ENCODE measurements at places on chromosomes 11 and 22.

DNA sequence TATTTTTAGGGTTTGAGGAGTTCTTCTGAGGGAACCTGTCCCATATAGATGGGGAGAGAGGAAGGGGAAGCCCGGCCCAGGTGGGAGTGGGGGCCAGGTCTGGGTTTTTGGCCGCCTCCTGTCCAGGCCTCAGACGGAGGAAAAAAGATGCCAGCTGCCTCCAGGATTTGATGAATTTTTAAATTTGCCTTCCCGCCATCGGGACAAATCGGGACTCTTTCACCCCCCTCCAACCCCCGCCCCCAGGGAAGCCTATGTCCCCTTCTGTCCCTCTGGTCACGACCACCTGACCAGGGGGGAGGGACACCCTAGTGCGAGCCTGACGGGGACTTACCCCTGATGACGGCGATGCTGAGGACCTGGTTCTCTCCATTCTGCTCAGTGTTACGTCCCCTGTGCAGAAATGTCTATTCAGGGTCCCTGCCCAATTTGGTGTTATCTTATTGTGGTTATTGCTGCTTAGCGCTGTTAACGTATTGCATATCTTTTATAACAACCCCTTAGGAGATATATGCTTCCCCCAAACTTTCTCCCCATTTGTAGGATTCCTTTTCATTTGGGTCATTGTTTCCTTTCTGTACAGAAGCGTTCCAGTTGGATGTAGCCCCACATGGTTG lies 115.9 kb upstream of the GRK3 start:
- peak; percentile 32 for DNase-seq

- DNase-seq: no peak
Measured at GRCh38 chr11:35814081-35814695, 129.7 kb upstream of the LDLRAD3 start.

DNA sequence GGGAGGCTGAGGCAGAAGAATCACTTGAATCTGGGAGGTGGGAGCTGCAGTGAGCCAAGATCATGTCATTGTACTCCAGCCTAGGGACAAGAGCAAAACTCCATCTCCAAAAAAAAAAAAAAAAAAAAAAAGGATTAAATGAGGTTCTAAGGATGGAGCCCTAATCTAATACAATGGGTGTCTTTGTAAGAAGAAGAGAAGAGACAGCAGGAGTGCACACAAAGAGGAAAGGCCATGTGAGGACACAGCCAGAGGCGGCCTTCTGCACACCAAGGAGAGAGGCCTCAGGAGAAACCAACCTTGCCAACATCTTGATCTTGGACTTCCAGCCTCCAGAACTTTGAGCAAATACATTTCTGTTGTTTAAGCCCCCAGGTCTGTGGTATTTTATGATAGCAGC lies 66.6 kb upstream of the CECR2 start:
- DNase-seq: no peak

DNA sequence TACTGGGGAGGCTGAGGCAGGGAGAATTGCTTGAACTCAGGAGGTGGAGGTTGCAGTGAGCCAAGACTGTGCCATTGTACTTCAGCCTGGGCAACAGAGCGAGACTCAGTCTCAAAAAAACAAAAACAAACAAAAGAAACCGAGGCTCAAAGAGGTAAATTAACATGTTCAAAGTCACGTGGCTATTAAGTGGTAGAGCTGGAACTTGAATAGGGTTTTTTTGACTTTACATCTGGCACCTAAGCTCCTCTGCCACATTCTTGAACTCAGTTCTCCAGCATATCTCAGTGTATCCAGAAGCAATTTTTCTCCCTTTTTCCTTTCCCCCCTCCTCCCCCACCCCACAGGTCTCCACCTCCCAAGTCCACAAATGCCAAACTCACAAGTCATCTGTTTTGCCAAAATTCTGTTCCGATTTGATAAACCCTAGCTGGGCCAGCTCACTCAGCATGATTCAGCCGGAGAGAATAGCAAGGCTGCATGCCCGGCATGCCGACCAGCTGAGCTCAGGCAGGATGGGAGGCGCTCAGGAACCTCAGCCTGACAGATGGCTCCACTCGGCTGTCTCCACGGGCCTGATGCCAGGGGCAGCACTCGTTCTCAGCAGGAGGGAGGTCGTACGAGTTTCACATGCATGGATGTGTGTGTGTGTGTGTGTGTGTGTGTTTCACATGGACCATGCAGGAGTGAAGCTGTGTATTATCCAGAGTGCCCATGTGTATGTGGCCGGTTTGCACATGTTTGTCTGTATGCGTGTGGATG lies 63.2 kb upstream of the RRAS2 start:
- no peak for DNase-seq

DNA sequence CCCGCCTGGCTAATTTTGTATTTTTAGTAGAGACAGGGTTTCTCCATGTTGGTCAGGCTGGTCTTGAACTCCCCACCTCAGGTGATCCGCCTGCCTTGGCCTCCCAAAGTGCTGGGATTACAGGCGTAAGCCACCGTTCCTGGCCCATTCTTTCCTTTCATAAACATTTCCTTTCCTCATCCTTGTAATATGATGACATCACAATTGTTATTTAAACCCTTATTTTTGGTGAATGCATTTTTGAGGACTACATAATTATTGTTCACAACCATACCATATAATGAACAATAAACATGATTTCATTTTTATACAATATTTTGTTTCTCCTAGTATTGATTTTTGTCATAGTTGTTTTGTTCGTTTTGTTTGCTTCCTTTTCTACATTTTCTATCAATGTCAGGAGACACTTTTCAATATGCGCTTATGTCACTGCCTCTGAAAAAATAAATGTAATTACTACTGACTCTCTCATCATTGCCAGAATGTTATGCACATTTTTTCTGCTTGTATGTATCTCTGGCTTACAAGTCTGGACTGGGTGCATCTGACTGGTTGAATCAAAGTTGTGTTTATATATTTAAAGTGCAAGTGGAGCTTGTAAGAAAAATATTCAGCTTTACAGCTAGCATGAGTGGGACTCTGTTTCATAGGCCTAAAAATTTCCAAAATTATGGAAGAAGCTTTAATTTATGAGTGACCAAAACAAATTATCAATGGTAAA lies 2286.3 kb upstream of the RAG2 start:
- no peak for DNase-seq

DNA sequence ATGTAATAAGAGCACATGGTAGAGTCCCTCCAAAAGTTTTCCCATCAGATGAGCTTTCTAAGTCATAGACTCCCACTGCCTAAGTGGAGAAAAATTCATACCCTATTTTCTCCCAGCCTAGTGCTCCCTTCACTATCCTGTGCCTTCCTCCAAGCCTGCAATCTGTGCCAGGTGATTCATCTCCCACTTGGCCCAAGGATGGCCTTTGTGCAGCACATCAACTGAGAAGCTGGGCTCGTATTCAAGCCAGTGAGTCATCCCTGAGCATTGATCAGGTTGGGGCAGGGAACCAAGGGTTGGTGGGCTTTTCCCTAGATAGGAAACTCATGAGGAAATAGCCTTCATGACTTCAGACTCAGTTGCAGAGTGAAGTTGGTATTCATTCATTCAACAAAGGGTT lies 64.6 kb downstream of the PANX1 start:
- no peak for DNase-seq

DNA sequence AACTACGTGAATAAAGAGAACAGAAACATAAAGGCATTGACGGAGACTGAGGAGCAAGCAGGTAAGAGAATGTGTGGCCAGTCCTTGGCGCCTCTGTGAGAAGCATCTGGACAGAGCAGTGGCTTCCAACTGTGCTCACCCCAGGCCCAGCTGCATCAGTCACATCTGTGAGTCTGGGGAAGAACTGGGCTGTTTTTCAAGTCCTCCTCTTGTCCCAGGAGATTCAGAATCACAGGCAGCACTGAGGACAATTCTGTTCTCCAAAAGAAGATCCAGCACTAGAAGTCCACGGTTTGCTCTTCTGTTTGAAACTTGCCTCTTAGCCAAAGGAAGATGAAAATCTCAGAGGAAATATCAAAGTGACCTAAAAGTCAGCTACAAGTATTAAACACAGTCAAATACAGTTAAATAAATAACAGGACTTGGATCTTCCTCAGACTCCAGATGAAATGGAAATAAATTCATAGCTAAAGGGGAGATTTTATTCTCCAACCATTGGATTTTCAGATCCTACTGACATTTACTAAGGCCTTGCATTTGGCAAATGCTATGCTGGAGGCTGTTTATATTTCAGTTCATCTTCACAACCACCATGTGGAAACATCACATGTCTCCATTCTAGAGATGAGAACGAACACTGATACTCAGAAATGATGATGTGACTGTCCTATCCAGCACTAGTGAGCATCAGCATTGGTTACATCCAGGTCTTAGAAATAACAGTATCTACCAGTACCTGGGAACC lies 14.1 kb downstream of the FAM181B start:
- DNase-seq: no peak

DNA sequence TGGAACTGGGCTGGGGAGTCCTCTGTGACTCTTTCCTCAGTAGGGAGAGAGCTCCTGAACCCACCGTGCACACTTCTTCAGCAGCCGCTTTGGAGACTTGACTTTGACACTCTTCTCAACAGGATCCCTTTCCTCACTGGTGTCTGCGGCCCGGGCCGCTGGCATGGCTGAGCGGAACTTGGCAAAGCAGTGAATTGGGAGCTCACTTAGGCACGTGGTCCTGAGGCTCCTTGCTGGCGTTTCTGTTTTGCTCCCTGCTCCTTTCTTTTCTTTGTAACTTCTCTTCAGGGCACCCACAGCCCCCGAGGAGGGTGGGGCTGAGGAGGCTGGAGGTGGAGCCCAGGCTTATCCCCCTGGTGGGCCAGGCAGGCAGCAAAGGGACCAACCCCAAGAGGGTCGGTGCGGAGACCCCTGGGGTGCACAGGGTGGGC lies 8.4 kb upstream of the KCNQ1OT1 start:
- no peak for DNase-seq

DNA sequence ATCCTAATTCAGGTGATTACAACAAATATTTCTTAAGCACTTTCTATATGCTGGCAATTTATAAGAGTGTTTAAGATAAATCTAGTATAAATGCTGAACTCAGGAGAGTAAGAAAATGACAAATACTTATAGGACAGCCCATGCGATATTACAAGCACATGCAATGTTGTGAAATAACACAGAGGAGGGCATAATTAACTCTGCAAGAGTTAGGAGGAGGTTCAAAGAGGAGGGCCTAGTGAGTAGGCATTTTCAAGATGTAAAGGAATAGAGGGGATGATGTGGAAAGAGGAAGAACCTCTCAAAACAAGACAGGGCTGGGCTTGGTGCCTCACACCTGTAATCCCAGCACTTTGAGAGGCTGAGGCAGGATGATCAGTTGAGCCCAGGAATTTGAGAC lies 37.1 kb upstream of the IL17RA start:
- DNase-seq: no peak

- no peak for DNase-seq
Measured at GRCh38 chr11:88384669-88385005, 47.1 kb upstream of the CTSC start.

- peak; percentile 50 for DNase-seq
Measured at GRCh38 chr22:17159504-17159951, 451 bp upstream of the HDHD5 start.

DNA sequence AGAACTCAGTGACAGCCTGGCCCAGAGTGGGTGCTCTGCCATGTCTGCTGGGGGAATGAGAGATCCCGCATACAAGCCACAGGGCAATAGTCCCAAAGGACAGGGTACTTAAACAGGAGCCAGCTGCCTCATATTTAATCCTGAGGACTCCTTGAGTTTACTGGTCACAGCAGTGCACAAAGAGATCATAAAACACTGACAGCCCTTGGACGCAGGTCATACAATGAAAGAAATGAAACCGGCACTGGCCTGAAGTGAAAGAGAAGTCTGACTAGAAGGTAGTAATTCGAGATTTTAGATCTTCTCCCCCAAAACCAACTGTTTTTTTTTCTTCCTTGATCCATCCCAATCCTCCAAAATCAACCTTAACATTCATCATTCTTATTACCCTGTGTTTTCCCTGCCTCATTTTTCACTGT lies 299.8 kb upstream of the SYN3 start:
- DNase-seq: no peak

- DNase-seq: no peak
Measured at GRCh38 chr22:35069541-35069940, 3.6 kb downstream of the ISX start.

DNA sequence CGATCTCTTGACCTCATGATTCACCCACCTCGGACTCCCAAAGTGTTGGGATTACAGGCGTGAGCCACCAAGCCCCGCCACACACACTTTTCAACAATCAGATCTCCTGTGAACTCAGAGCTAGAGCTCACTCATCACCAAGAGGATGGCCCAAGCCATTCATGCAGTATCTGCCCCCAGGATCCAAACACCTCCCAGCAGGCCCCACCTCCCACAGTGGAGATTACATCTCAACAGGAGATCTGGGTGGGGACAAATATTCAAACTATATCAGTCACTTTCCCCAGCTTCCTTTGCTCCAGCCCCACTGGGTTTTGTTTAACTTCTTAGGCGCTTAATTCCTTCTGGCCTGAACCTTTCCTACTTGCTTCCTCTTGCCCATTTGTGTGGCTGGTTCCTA lies 26.3 kb upstream of the SORL1 start:
- DNase-seq: no peak

DNA sequence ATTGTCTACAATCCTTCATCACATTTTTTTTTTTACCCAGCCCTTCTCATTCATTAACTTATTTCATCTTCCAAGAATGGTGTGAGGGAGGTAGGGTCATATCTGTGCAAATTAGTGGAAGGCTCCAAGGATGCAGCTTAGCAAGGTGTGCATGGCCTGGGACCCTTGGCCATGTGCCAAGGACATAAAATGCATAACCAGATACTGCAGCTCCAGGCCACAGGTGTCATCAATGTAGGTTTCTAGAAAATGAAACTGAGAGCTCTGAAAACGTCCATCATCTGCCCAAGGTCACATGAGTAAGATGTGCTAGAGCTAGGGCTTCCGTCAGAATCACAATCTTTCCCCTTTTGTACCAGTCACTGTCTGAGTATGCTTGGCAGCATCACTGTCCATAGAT lies 29.8 kb downstream of the ANKK1 start:
- DNase-seq: peak; percentile 26

- peak; percentile 95 for DNase-seq
Measured at GRCh38 chr22:50469377-50470305, 5.2 kb downstream of the SBF1 start.

GRCh38 chr11:57405271-57405860 lies 14.9 kb upstream of the PRG2 start:
- DNase-seq: no peak

GRCh38 chr11:288478-289397 lies at the start of gene PGGHG:
TSS of gene PGGHG (plus strand) at chr11:289126. CDS start at chr11:289817, 691 bp downstream.
- peak; percentile 95 for DNase-seq

- DNase-seq: peak; percentile 63
Measured at GRCh38 chr11:127074151-127074761, 73.7 kb upstream of the KIRREL3 start.

Data from GM13977 (cell line).